Activated naive CD4-positive, alpha-beta T cell treated with Interleukin-2 at 50 U/mL for 16 hours (primary cell): ENCODE measurements at places on chromosomes 4 and X.

DNA sequence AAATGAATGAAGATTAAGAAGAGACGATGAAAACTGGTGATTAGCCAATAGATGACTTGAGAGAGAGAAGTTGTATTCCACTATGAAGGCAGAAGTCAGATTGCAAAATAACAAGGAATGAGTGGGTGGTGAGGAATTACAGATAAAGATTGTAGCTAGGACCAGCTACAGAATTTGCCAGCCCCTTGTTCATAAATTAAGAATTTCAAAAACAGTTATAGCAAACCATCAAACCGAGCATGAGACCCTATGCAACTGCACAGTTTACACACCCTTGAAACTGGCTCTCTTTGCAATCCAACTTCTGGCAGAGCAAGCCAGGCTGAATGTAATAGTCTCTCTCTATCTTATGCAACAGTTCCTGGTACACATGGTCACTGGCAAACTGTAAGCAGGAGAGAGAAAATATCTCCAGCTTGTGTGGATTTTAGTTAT, 35.2 kb downstream of the STAP1 start:
- DNase-seq: no peak

GRCh38 chr4:126935801-126936200, 697.0 kb upstream of the INTU start:
- DNase-seq: no peak

DNA sequence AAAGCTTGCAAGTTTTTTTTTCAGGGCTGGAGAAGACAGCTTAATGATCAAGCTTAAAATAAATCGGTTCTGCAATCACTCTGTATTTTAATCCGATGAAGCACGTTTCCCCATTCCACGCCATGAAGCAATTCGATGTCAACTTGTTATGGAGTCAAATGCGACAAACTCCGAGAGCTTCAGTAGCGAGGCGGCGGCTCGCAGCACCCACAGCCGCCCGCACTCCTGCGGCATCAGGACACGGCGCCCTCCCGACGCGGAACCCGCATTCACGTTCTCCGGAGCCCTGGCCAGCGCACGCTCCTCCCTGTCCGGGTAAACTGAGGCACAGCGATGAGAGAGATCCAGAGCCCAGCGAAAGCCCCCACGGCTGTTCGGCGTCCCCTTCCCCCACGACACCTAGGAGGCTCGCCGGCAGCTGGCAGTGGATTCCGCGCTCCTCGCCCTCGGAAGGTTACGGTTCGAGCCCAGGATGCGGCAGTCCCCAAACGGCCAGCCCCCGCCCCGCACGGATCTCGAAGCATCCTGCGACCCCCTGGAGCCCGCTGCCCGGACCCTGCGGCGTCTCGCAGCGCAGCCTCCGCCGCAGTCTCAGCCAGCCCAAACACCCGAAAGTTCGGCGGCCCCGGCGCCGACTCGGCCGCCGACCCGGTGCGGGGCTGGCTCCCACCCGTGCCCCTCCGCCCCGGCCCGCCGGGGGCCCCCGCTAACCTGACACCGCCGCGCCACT, 507 bp downstream of the MFAP3L start:
- no peak for DNase-seq

DNA sequence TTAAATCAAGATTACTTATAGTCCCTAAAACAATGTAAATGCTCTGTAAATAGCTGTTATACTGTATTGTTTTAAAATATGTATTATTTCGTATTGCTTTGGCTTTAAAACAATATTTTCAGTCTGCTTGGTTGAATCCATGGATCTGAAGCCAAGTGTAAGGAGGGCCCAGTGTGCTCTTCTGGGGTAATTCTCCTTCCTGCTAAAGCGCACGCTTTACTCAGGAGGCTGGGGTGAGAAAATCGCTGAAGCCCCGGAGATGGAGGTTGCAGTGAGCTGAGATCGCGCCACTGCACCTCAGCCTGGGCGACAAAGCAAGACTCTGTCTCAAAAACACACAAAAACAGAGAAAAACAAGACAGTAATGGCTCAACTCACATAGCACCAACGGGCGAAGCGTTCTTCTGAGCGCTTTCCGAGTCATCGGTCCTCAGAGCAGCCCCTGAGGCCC, 391 bp upstream of the IDUA start:
- no peak for DNase-seq

- DNase-seq: no peak
These were observed 40.8 kb downstream of the XK start for GRCh38 chrX:37726346-37726745.

GRCh38 chrX:69231903-69232302, 66.7 kb upstream of the PJA1 start:
- DNase-seq: no peak

GRCh38 chrX:49879656-49880277, 483 bp downstream of the USP27X start:
- DNase-seq: no peak
